Pulmonary artery endothelial cell (primary cell): ENCODE measurements at places on chromosomes 5 and 9.

DNA sequence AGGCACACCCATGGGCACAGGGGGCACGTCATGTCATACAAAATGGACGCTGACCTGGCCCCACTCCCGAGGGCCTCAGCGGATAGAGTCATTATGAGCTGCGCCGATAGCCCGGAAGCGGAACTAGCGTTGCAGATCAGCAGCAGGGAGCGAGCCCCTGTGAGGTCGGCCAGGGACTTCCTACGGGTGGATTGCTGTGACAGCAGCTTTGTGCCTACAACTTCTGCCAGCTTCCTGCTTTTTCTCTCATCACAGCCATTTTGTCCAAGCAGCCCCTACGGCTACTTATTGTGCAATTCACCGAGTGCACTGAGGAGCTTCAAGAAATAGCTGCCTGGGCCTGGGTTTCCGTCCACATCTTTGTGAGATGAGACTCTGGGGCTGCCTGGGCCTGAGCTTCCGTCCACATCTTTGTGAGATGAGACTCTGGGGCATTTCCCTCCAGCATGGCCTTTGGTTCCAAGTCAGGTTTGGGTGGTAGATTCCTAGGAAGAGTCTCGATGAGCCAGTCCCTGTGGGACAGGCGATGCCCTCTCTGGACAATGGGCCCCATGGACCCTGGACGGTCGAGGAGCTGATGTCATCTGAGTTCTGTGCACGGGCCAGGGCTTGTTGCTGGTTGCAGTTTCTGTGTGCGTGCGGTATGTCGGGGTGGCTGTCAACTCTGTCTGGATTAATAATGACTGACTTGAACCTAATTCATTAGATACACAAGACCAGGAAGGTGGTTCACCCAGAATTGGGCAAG lies 67.0 kb upstream of the GNE start:
- no peak for DNase-seq

DNA sequence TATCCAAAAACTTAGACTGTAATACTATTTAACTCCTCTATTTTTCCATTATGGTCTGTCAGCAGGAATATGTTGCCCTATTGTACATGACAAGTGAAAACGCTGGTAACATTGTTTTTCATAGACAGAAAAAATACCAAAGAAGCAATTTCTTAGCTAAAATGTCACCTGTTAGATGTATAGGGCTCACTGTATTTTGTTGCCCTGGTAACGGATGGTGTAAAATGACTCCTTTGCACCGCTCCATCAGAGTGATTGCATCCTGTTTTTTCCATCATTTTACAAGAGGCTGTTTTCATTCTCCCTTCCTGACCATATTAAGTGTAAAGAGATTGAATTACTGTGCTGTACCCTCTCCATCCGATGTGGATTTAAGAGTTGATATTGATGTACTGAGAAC lies 460.1 kb upstream of the TLE4 start:
- no peak for DNase-seq

DNA sequence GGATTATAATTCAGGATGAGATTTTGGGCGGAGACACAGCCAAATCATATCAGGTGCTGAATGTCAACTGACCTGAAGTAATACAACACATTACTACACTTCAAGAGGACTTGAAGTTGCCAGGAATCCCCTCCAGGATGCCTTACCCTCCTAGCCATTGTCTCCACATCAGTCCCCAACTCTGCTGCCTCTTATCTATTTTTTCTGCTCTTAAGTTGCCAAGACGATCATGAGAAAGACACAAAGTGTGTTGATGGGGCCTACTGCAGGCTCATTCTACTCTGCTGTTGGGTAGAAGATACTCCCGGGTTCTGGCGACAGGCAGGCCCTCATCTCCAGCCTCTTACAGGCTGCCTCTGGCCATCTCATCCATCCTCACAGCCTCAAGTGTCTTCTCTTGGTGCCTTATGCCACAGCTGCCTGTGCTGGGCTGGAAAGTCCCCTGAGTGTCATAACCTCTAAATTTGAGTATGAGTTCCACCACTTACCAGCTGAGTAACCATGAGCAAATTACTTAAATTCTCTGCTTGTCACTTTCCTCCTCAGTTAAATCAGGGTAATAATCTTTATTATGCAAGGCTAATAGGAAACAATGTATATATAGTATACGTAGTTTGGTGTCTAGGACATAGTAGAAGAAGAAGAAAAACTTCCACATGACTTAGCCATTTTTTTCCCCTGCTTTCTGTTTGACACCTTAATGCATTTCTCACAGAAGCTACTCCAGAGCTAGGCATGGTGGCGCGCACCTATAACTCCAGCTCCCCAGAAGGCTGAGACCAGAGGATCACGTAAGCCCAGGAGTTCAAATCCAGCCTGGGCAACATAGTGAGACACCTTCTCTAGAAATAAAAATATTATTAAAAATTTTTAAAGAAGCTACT lies 73.0 kb upstream of the SNX2 start:
- no peak for DNase-seq

GRCh38 chr9:125407974-125408900 lies 146.6 kb downstream of the GAPVD1 start:
- DNase-seq, result no peak

GRCh38 chr5:111432883-111433536 lies 79.3 kb downstream of the STARD4 start:
- DNase-seq, result no peak

GRCh38 chr5:63125862-63126261 lies 547.2 kb downstream of the LRRC70 start:
- DNase-seq, result peak; percentile 0

GRCh38 chr5:96576876-96577275 lies 85.3 kb upstream of the CAST start:
- DNase-seq, result no peak

GRCh38 chr9:112761912-112762655 lies 11.5 kb downstream of the SNX30 start:
- DNase-seq, result no peak

- DNase-seq, result no peak
Measured at GRCh38 chr5:39755452-39755851, 330.7 kb upstream of the DAB2 start.
